Brain pericyte (primary cell): ENCODE measurements at places on chromosomes 11 and 22.

DNA sequence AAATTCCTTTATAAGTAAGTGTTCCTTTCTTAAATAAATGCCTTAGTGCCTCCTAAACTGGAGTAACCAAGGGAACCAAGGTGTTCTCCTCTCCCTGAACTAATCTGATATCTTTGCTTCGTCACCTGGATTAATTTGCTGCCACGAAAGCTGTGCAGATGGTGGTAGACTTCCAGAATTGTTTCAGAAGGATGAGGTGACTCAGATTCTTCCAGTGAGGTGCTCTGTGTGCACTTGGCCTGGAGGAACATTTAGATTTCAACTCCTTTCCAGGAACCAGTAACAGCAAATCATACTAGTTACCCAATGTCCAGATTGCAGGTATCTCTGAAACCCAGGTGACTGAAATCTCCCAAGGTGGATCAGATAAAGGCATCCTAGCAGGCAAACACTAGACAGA lies 181.9 kb downstream of the FAT3 start:
- DNase-seq: no peak

DNA sequence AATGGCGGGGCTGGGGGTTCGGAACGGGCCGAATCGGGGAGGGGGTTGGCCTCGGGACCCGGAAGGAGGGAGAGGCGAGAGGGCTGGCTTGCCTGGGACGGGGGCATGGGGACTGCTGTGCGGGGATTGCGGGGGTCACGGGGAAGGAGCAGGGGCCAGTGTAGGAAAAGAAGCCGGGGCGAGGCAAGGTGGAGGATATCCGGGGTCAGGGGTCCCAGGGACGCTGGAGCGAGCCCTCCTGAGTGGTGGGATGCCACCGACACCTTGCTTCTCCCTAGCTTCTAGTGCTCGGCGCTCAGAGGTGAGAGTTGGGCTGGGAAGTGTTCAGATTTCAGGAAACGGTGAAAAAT lies 426 bp upstream of the GDPD5 start:
- no peak for DNase-seq

- no peak for DNase-seq
Observed at GRCh38 chr11:8658321-8659057, 24.0 kb downstream of the TRIM66 start.

DNA sequence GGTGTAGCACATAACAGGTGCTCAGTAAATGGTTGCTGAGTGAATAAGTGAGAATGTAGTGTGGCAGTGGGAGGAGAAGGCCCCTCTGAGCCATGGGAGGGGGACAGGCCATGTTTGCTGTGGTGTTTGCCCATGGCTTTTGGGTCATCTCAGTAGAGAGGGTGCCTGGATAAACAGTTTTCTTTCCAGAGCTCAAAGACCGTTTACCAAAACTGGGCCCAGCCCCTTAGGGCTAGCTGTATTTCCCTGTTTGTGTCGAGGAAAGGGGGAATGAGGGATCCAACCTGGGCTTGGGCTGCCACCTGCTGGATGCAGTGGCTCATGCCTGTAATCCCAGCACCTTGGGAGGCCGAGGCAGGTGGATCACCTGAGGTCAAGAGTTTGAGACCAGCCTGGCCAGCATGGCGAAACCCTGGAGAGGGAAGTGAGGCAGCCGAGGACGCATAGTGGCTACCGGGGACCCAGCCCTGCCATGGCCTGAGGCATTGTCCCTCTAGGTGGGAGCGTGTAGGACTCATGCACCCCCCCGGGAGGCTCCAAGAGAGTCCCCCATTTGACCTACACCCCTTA lies 8.7 kb upstream of the LTO1 start:
- no peak for DNase-seq

DNA sequence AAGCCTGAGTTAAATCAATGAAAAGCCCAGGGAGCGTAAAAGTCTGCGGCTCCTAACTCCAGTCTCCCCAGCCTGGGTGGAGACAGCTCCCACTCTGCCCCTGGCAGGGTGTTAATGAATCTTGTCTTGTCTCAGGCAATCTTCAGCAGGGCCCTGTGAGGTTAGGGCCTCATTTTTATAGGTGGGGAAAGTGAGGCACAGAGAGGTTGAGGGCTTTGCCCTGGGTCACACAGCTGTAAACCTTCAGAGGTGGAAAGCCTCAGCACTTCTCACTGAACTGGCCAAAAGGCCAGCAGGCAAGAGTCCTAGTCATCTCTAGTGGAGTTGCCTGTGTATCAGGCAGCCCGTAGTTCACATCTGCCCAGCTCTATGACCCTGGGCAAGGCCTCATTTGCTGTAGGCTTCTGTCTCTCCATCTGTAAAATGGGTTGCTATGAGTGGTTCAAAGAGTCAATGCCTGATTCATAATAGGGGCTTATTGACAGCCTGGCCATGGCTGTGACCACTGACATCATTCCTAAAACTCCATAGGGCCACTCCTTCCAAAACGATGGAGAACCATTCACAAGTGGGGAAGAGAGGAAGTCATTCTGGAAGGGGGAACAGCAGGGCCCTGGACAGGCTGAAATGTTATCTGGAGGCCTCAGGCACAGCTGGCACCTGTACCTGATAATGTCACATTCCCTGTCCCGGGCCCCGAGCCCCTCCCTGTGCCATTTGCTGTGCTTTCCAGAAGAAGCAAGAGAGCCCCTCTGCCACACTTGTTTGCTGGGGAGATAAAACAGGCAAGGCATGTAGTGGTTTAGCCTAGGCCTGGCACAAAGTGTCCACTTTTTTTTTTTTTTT lies 6.0 kb downstream of the CBX7 start:
- DNase-seq: no peak

GRCh38 chr11:69364921-69365320 lies 71.0 kb downstream of the MYEOV start:
- no peak for DNase-seq

- no peak for DNase-seq
Observed at GRCh38 chr11:59212744-59213631, at the start of gene MPEG1. Gene MPEG1 (minus strand): TSS chr11:59212927. CDS start chr11:59212865, 62 bp downstream.

GRCh38 chr11:16632295-16633200 lies 105.9 kb upstream of the C11orf58 start:
- no peak for DNase-seq

DNA sequence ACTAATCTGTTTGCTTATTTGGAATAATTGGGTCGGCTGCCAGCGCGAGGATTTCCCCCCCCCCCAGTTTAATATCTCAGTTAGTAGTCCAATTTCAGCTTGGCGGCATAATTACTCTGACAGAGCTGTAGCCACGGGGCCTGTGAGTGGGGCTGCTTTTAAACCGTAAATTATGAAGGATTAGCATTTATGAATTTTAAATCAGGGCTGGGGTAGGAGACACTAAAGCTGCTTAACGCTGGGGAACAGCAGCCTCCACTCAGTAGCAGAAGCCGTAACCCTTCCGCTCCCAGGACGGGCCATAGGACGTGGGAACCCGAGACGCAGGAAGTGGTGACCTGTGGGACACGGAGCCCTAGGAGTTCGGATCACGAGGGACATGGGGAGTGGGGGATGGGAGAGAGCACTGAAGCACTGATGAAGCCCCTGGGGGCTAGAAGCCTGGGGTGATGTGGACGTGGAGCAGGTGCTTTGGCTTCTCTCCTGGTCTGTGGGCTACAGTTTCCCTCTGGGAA lies 66.2 kb upstream of the LMO1 start:
- no peak for DNase-seq

DNA sequence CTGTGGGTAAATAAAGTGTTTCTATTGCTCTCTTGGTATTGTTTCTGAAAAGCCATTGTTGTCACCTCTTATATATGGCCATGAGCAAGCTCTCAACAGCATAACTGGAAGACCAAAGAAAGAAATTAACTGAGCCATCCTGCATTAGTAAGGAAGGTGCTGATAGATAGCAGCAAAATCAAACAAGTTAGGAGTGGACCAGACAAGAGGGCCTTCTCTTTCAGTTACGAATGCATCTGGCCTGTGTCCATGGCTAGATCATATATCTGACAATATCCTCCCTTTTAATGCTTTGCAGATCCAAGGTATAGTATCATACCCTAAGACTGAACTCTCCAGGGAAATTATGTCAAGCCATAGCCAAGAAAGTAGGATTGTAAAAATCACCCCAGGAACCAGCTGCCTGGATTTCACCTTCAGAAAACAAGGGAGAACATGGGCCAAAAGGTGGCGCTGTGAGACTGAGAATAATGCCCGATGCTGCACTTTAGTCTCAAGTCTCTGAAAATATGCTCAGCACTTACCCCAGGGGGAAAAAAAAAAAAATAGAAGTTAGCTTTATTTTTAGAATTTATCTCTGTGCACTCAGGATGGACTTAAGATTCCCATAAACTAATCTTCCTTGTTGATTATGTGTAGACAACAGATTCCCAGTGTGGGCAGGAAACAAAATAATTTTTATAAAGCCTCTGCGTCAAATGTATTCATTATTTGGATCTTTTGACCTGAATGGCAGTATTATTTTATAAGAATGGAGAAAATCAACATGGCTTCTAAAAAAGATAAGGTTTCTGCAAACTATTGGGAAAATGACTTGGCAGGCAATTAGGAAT lies 415.1 kb downstream of the ETS1 start:
- peak; percentile 59 for DNase-seq

DNA sequence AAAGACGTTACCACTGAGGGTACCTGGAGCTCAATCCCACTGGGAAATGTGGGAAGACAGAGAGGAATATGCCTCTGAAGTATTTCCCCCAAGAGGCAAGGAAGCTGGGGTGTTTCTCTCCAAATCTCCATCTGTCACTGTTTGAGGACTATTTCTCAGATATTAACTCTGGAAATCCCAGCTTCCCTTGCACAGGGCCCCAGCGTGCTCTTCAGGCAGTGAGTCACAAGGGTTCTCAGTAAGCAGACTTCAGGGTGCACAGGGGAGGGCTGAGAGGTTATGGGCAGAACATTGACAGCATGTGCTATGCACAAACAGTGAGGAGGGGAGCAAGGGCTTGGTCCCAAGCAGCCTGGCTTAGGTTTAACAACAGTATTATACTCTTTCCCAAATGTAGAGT lies 60.9 kb upstream of the EED start:
- DNase-seq: no peak

- DNase-seq: no peak
Observed at GRCh38 chr11:6027501-6027900, 3.1 kb downstream of the OR56A1 start.

- no peak for DNase-seq
Observed at GRCh38 chr22:20656902-20657836, 116.7 kb upstream of the SERPIND1 start.

DNA sequence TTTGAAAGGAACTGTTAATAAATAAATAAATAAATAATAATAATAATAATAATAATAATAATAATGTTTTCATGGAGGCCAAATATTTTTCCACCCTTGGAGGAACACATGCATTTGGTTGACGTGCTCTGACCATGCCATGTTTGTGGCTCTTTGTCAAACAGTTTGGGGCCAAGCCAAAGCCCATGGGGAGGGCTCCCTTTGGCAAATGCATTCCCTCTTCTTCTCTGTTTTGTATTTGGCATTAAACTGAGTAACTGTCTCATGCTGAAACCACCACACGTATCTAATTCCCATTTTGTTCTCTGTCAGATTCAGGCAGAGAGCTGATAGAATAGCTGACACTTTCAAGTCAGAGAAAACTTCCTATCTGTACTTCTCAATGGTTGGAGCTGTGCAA lies 68.6 kb upstream of the PAX6 start:
- no peak for DNase-seq

DNA sequence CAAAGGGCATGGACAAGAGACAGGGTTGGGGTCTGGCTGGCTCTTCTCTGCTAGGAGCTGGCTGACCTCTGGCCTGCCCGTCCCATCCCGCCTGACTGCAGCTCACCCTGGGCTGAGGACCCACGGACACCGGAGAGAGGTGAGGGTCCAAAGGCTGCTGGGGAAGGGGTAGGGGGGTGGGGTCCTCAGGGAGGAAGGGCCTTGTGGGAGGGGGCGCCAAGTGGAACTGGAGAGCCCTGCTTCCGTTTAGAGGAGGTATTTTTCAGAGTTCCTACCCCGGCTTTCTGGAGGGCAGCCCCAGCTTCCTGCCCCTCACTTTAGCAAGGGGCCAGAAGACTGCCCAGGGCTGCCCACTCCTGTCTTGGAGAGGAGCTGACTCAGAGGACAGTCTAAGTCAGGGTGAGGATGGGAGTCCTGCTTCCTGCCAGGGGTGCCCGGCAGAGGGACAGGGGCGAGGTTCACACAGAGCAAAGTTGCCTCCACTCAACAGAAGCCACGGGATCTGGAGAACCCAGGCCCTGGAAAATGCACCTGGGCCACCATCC lies 7.1 kb downstream of the LARGE2 start:
- no peak for DNase-seq

DNA sequence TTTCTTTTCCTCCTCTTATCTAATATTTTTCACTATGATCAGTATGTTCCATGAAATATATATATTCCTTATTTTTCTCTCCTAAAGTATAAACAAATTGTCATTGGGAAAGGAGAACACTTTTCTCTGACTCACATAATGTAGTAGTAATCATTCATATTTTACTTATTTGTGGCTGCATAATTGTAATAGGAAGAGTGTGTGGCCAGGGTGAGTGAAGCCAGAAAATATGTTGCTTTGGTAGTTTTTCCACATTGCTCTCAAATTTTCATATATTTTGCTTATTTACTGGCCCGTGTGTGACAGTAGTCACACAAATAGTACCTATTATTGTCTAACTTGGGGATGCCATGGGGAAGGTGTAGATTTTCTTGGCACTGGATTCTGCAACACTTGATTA lies 172.1 kb downstream of the DYNC2H1 start:
- DNase-seq: no peak

DNA sequence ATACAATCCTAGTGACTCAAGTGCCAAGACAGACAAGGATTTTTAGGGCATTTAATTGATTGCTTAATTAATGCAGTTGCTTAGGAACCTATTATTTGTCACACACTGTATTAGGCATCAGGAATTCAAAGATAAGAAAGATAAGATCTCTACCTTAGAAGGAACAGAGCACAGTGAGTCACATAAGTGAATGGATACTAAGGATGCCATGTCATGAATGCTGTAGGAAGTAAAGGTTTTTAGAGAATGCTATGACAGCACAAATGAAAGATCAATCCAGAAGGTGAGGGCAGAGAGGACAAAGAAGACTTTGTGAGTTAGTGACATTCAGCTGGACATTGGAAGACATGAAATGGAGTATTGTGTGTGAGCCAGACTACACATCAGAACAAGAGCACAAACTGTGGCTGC lies 147.9 kb upstream of the DDI1 start:
- DNase-seq: no peak
